Inflammatory macrophage treated with lipopolysaccharide for 4 hours (primary cell): ENCODE measurements at places on chromosomes 1 and 21.

DNA sequence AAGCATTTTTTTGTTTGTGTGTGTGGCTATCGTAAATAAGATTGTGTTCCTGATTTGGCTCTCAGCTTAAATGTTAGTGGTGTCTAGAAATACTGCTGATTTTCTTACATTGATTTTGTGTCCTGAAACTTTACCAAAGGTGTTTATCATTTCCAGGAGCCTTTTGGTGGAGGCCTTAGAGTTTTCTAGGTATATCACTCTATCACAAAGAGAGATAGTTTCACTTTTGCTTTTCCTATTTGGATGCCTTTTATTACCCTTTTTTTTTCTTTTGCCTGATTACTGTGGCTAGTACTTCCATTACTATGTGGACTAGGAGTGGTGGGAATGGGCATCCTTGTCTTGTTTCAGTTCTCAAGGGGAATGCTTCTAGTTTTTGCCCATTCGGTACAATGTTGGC is 109.6 kb downstream of the S1PR1 start:
- DNase-seq = no peak

- DNase-seq = no peak
These were observed 170.1 kb downstream of the DHRS3 start for GRCh38 chr1:12447849-12448312.

GRCh38 chr1:50371749-50372148 is 51.5 kb downstream of the DMRTA2 start:
- no peak for DNase-seq

- peak; percentile 86 for DNase-seq
These were observed 21.8 kb upstream of the COL9A2 start for GRCh38 chr1:40338745-40339419.

- DNase-seq = peak; percentile 17
These were observed 532 bp downstream of the RALGPS2 start for GRCh38 chr1:178725466-178726086.

DNA sequence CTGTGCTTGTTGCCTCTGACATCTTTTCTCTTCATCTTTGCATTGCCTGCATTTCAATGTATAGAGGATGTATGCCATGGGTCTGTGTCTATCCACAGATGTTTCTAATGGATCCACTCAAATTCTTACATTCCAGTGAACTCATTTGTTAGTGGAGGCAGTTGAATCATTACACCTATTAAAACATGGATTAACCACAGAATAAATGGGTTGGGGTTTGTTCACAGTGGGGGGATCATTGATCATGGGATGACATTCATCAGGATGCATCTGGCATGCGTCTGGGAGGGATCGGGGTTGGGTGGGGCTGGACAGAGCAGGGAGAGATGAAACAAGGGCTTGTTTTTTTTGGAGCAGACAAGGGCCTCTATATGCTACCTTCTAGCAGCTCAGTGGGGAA is 182.5 kb downstream of the RHOU start:
- DNase-seq = no peak

GRCh38 chr1:202002507-202002906 is 7.9 kb upstream of the ELF3 start:
- DNase-seq = no peak

DNA sequence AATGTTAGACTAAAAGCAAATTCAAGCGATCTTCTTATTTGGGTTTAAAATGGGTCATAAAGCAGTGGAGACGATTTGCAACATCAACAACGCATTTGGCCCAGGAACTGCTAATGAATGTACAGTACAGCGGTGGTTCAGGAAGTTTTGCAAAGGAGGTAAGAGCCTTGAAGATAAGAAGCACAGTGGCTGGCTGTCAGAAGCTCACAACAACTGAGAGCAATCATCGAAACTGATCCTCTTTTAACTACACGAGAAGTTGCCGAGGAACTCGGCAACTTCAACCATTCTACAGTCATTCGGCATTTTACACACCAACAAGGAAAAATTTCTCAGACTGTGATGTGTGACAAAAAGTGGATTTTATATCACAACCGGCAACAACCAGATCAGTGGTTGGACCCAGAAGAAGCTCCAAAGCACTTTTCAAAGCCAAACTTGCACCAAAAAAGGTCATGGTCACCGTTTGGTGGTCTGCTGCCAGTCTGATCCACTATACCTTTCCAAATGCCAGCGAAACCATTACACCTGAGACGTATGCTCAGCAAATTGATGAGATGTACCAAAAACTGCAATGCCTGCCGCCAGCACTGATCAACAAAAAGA is 47.9 kb downstream of the ASH1L start:
- DNase-seq = no peak

DNA sequence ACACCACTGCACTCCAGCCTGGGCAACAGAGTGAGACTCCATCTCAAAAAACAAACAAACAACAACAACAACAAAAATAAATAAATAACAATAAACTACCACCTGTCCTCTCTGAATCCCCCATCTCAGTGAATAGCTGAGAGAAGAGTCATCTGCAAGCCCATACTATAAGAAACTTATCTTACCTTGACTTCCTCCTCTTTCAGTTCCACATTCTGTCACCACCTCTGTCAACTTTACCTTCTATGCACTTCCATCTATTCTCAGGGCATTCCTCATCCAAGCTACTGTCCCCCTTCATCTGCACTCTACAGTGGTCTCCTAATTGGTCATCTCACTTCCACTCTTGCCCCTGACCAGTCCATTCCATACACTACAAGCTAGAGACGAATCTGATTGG is 58.1 kb downstream of the KIAA0040 start:
- no peak for DNase-seq

DNA sequence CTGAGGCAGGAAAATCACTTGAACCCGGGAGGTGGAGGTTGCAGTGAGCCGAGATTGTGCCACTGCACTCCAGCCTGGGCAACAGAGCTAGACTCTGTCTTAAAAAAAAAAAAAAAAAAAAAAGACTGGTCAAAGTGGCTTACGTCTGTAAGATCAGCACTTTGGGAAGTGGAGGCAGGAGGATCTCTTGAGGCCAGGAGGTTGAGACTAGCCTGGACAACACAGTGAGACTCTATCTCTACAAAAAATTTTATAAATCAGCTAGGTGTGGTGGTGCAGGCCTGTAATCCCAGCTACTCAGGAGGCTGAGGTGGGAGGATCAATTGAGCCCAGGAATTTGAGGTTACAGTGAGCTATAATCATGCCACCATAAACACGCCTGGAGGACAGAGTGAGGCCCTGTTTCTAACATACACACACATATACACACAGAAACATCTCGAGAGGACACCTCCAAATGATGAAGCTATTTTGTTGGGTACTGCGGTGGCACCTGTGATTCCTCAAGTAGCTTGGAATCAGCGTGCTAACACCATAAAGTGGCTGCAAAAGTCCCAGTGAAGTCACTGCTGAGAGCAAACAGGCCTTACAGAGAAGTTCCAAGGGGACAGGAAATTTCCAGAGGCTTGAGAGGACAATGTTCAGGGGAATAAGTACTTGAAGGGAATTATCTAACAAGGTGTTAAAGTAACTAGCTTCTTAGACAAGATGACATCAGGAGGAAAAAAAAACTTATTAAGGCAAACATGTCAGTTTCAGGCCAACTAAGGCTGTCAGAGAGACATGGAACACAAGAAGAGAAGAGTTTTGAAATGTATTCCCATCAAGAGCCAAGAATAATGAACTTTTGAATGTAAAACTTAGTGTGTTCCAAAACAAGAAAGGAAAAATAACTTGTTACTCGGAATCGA is 1.3 kb downstream of the NADK start:
- DNase-seq = no peak

DNA sequence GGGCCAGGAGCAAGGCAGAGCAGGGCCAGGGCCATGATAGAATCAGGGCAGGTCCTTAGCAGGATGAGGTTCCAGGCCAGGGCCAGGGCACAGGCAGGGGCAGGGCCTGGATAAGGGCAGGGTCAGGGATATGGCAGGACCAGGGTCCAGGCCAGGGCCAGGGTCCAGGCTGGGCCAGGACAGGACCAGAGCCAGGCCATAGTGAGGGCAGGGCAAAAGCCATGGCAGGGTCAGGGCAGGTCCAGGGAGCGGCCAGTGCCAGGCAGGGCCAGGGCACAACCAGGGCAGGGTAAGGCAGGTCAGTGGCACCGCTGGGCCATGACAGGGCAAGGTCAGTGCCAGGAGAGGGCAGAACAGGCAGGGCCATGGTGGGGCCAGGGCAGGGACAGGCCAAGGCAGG is 152.2 kb downstream of the LIPI start:
- no peak for DNase-seq

DNA sequence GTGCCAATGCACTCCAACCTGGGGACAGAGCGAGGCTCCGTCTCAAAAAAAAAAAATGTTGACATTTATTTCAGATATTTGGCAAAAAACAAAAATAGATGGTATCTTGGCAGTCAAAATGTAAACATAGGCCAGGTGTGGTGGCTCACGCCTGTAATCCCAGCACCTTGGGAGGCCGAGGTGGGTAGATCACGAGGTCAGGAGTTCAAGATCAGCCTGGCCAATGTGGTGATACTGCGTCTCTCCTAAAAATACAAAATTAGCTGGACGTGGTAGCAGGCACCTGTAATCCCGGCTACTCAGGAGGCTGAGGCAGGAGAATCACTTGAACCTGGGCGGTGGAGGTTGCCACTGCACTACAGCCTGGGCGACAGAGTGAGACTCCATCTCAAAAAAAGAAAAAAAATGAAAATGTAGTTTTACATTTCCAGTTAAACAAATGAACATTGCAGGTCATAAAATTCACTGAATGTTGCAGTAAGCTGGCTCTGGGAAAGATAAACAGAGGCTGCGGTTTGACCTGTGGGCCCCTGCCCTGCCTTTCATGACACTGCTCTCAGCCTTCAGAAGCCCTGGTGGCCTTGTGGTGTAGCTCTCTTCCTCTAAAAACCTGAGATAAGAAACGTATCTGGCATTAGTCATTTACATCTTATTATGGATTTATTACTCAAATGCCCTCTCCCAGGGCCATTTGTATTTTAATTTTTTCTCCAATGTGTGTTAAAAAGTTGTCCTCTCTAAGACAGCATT is 12.2 kb upstream of the SLC44A3 start:
- DNase-seq = no peak

GRCh38 chr1:18198260-18198659 is 90.7 kb downstream of the IGSF21 start:
- DNase-seq = no peak

- DNase-seq = no peak
These were observed 339.9 kb downstream of the NTNG1 start for GRCh38 chr1:107480548-107481415.

DNA sequence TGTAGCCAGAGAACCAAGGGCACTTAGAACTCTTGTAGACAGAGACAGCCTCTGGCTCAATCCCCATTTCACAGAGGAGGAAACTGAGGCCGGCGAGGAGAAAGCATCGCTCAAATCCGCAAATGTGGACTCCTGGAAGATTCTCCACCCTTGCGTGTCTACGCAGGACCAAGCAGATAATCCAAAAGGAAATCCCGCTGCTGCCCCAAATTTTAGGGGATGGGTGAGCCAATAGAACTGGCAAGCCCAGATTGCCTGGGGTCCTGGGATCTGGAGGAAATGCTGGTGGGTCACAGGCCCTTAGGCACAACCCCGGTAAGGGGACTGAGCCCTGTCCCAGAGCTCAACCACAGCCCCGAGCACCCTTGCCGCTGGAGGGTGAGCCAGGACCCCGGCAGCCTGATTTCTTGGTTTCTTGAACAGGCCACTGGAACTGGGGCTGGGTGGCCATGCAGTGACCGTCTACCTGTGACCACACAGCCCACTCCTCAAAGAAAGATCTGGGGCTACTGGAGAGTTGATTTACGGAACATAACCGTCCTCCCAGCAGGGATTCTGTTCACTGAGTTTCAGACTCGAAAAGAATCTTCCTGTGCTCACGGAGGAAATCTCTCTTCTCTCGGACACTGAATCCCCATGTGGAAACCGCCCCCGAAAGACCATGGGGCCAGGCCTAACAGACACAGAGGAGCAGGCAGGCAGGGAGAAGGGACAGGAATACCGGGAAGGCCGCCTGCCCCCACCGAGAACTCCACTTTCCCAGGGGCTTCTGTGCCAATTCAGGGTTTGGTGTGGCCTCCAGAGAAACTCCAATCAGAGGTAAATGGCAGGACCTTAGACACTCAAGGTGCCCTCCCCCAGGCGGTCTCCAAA is 238.4 kb downstream of the NPHP4 start:
- DNase-seq = no peak

DNA sequence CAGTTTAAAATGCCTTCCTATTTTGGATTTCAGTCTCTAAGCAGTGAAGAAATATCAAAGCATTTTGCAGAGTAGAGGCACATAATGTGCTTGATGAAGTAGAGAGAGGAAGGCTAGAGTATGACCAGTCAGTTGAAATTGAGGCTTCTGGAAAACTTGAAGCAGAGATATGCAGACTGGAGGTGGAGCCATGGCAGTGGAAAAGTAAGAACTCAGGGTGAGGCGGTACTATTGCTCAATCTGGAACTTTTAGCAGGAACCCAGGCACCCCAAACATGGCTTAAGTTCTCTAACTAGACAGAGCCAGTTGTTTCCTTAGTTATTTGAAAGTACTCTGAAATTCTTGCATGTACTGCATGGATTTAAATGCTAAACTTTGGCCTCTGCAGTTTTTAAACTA is 288.6 kb downstream of the HHAT start:
- no peak for DNase-seq

- DNase-seq = peak; percentile 12
These were observed 2.5 kb downstream of the TGFBR3 start for GRCh38 chr1:91883470-91883869.

DNA sequence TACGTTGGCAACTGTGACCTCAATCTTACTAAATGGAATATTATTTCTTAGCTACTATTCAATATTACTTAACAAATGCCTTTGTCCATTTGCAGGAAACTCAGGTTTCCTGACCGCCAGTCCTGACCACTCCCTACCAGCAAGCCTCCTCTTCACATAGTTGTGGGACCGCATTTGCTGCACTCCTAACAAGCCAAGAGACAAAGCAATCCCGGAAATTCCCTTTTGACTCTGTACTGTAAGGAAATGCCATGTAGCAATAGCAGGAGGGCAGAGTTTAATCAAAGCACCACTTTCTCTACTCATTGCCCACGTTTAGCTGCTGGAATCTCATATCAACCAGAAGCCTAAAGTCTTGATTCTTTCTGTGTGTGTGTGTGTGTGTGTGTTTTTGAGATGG is 28.1 kb upstream of the ACBD6 start:
- peak; percentile 57 for DNase-seq

GRCh38 chr1:232432313-232432712 is 197.6 kb downstream of the SIPA1L2 start:
- no peak for DNase-seq

DNA sequence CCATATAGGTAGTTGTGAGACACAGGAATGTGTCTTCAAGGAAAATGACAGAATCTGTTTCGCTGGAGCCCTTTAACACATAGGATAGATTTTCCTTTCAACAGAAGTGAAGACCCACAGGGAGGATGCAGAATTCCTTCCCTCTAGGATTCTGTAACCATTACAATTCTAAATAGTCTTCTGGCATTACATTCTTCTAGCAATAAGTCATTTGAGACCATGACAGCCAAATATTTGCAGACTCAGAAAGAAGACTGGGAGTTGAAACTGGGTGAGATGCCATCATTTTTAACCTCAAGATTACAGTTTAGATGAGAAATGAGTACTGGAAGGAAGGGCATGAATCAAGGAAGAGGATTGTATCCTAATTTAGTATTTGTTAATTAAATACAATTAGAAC is 61.6 kb downstream of the ZBTB18 start:
- DNase-seq = no peak
